ENCODE measurements at places on chromosomes 5 and 9. TPM values are rescaled to one million over a fixed set of nuclear protein-coding genes. Genes with fewer than 3 reads are reported as not detected.

- DNase-seq = no peak
Observed at GRCh38 chr9:118360036-118360435, 655.8 kb downstream of the TLR4 start.

GRCh38 chr5:36311956-36312355, 10.3 kb upstream of the RANBP3L start:
- no peak for DNase-seq

- peak; percentile 14 for DNase-seq
Observed at GRCh38 chr5:151104795-151105194, 24.0 kb upstream of the TNIP1 start.

GRCh38 chr5:145111420-145111819, 723.7 kb downstream of the PRELID2 start:
- DNase-seq = no peak

DNA sequence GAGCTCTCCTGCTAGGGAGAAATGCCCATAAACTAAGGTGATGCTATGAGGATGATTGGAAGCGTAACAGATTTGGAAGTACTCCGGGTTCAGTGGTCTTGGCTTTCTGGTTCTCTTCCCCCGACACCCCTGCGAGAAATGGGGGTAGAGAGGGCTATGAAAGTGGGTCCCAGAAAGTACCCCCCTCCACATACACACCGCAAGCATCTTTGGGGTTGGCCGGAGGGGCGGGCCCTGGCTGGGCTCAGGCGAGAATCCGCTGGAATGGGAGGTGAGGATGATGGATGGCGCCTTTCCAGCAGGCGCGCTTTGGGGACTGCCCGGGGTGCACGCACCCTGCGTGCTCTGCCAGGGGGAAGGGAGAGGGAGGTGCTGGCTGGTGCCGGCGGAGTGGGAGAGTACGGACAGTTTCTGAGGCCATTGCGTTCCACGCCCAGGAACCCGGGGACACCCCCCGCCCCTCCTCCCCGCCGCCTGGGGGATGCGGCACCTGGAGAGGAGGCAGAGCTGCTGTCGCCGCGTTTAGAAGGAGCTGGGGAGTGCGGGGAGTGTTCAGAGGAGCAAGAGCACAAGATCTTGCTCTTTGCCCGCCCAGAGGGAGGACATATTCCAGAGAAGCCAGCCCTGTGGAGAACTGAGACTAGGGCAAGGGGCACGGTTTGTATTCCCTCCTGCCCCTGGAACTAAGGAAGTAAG, 1.9 kb downstream of the PCSK5 start:
- no peak for DNase-seq

DNA sequence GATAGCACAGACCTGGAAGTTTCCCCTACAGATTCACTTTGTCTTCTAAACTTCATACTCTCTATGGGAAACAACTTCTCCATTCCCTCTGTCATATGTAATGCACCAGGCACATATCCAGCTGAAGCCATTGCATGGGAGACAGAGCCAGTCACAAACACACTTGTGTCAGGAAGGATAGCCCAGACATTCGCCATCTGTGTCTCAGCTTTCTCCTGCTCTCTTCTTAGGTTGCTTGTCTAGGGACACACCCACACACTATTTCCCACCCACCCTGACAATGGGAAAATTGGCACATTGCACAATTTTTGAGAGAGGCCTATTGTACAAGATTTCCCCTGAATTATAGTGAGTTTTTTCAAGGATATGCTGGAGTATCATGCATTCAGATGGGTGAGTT, 158.4 kb upstream of the MPDZ start:
- DNase-seq = no peak

DNA sequence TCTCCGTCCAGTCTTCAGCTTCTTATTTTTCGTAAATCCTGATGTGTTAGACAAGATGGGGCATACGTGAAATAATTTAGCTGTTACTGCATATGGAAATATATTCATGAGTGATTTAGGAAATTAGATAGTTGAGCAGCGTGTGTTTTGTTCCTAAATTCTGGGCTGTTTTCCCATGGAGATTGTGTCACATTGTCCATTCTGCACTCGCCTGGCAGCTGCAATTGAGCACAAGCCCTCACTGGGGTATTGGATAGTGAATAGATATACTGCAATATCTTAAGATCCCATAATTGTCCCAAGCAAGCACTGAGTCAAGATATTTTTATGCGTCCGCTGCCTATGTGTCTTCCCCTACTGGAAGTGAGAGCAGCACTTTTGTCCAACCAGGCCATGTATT, 1027.1 kb upstream of the WWC1 start:
- no peak for DNase-seq

DNA sequence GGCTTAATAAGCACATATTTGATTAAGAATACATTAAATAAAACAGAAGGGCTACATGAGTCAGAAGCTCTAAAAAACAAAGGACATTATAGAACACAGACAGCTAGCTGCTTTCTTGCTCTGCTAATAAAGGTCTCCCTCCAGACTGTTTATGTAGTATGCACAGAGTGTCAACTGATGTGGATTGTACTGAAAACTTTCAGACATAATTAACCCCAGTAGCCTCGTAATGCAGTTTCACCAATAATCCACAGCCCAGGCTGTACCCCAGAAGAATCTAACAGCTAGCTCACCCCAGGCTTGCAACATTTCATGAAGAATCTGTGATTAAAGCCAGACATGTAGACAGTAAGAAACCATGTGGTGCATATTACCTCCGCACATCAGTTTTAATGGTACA, 30.8 kb downstream of the FGF10 start:
- DNase-seq = no peak

- DNase-seq = no peak
Observed at GRCh38 chr9:96320749-96321280, 18.8 kb upstream of the HSD17B3 start.

DNA sequence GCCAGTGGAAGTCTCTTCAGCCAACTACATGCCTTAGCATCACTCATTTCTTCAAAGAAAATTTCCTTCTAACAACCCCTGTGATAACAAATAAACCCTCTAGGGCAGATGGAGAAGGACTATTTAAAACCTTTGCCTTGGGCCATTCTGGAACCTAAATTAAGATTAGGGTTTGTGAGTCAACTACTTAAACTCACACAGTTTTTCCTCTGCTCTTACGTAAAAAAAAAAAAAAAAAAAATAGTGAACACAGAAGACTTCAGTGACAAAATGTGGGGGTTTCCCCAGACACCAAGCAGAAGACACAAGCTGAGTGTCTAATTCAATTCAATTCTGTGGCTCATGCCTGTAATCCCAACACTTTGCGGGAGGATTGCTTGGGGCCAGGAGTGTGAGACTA, 65.8 kb upstream of the ERCC6L2 start:
- no peak for DNase-seq

DNA sequence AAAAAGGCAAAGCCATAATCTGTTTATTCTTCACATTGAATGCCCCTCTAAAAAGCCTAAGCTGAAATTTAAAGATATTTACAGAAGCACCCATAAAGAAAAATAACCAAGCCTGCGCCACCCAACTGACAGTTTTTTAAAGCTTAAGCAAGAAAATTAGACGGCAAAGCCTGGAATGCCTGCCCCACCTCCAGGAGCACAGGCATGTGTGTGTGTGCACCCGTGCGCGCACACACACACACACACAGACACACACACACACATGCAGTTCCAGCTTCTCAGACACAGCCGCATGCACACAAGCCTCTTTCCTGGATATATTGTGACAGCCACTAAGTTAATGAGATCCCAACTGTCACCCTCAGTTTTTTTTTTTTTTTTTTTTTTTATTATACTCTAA, 88.2 kb downstream of the FRMD3 start:
- no peak for DNase-seq

- DNase-seq = no peak
Observed at GRCh38 chr9:126357074-126357473, 30.4 kb downstream of the MVB12B start.

GRCh38 chr5:59130431-59130830, 547.6 kb downstream of the RAB3C start:
- DNase-seq = no peak

DNA sequence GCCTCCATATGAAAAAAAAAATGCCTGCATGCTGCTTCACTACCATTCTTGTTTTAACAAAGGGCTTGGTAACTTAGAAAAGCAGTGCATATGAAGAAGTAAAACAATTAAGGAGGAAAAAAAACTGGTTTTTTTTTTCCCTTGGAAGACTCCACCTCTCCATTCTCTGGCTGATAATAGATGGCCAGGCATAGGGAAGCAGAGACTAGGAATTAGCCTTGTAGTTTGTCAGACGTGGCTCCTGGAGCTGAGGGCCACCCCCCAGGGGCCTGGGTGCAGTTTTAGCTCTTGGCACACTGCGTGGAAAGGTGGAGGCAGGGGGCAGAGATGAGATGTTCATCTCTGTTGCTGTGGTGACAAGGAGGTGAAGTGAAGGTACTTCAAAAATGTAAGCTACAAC, 42.7 kb downstream of the WDR36 start:
- DNase-seq = no peak

DNA sequence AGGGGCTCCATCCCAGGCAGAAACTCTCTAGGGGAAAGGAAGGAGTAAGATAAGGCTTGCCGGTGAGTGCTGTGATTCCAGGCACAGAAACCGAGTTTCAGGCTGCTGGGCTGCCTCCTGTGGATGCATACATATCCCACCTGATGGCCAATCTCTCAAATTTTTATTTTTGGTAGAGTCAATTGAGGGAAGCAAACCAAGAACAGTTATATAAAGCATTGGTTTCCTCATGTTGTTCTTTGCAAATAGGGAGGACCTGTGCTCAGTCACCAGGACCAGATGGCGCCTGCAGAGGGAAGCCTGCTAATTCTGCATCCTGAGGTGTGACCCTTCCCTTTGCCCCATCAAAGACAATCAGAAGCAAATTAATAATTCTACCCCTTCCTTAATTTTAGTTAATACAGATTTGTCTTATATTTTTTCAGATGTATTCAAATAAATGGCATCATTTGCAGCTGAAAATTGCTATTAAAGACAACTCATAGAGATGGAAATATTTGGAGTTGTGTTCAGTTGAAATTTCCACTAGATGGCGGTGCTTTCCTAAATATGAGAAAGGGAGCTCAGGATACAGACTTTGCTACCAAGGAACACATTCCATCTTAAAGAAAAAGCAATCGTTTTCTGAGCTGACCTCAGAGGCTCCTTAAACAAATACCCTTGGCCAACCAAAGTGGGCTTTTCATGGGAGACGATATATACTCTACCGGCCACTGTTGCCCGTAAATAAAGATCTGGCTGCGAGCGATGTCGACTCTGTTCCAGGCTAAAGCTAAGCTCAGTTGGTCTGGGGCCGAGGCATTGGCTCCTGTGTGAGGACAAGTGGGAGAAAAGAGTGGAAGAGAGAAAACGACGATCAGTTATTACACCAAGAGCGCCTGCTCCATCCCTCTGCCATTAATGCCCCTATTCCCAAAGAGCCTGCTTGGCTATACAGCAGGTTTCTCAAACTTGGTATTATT, 225.7 kb upstream of the KLF9 start:
- no peak for DNase-seq

DNA sequence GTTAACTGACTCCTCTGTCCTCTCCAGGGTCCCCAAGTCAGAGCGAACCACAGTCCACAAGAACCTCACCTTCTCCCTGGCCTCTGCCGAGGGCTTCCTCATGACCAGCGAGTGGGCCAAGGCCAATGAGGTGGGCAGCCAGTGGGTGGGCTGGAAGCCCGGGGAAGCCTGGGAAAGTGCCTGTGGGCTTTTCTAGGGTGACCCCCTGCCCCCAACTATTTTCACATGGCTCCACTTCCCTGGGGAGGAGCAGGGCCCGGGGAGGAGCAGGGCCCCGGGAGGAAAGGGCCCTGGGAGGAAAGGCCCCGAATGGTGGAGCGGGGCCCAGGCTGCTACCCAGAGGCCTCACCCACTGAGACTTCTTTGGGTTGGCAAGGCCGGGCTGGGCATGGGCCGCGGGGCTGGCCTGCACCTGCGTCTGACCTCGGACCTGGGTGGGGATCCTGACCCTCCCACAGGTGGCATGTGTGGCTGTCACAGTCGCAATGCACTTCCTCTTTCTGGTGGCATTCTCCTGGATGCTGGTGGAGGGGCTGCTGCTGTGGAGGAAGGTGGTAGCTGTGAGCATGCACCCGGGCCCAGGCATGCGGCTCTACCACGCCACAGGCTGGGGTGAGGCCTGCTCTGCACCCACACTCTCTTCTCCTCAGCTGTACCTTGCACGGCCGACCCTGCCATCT, 17.9 kb downstream of the ADGRD2 start:
- peak; percentile 64 for DNase-seq

DNA sequence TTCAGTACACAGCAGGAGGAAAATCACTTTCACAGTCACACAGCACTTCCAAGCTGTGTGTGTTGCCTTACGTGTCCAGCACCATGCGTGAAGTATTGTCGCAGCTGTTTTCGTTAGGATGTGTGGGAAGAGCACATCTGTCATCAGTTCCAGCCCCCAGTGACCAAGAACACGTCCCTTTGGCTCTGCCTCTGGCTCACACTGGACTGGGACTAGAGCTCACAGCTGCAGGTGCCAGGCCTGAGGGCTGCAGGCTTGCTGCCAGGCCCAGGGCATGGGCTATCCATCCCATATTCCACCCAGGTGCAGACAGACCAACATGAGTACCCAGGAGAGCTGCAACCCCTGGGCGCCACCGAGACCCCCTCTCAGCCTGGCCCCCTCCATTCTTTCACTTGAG, 60.5 kb upstream of the ANKRD33B start:
- peak; percentile 53 for DNase-seq

DNA sequence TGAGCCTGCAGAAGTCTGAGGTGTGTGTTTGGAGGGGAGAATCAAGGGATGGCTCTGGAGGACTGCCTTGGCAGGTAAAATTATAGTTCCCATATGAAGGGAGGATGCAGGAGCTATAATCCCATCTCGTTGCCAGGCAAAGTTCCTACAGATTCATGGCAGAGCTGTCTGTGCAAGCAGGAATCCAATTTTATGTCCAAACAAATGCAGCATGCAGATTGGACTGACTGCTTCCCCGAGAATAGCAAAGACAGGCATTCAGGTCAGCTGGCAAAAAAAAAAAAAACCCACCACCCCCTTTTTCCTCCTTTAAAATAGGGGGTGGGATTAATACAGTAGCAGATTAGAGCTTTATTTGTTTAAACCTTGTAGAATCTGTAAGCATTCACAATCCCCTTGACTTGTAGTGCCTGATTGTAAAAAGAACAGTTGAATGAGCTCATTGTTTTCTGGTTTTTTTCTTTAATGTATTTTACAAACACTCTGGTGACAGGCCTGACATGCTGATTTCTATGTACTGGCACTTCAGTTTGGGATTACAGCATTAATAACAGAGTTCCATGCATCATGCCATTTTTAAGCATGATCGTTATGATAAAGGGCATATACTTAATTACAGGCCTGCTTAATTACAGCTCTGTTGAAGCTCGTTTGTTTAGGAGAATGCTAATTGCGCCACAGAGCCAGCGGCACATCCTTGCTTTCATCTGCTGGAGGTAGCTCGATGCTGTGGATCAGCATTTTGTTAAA, 141.4 kb upstream of the LMX1B start:
- no peak for DNase-seq

Gene FGF18
- total RNA-seq = 0.59 TPM

Gene PFN3
- total RNA-seq = not detected

Gene IFNA10
- not detected for total RNA-seq

Gene IFNB1
- not detected for total RNA-seq

Gene SAXO1
- total RNA-seq = 0.07 TPM

Gene TOR4A
- total RNA-seq = 30.7 TPM

Gene PCDHGA1
- 0.25 TPM for total RNA-seq

Measured in spleen (tissue), 13 donors.